ENCODE measurements at places on chromosomes 4 and X.

GRCh38 chr4:86101841-86102240 is 258.0 kb downstream of the MAPK10 start:
- no peak overlapping the region for H3K27ac ChIP-seq
- no peak for DNase-seq
- H3K27me3 ChIP-seq, result no peaks in the 10 kb centered on the region
- H3K4me1 ChIP-seq, result no peaks in the 10 kb centered on the region
- no peak overlapping the region for H3K4me3 ChIP-seq

- H3K27ac ChIP-seq, result no peak overlapping the region
- DNase-seq, result no peak
Measured at GRCh38 chr4:177177541-177178081, 132.1 kb upstream of the NEIL3 start.

GRCh38 chr4:124018383-124019317 is 622.1 kb downstream of the SPRY1 start:
- DNase-seq, result peak; percentile 5
- peaks cover 1% of the 10 kb centered on the region for H3K27me3 ChIP-seq
- H3K27ac ChIP-seq, result peak overlapping the region; percentile 37
- no peaks in the 10 kb centered on the region for H3K36me3 ChIP-seq
- peaks cover 3% of the 10 kb centered on the region for H3K4me1 ChIP-seq

DNA sequence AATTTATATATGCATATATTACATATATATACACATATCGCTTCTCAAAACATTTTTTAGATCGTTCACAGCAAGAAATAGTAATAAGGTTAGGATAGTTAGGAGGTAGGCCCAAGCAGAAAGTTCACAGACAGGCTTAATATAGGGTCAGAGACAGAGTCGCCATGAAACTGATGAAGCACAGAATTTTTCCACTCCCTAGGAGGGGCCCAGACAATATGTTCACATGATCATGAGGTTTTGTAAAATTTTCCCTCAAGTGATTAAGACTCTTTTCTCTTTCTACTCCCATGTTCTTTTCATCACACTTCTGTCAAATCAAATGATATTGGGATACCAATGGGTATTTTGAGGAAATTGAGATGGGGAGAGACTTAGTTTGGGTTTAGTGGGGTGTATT is 5.2 kb upstream of the ENAM start:
- H3K4me1 ChIP-seq, result no peaks in the 10 kb centered on the region
- H3K27ac ChIP-seq, result no peak overlapping the region
- no peak for DNase-seq

- no peak overlapping the region for H3K4me3 ChIP-seq
- H3K4me1 ChIP-seq, result no peaks in the 10 kb centered on the region
- DNase-seq, result no peak
- no peaks in the 10 kb centered on the region for H3K27me3 ChIP-seq
- no peak overlapping the region for H3K27ac ChIP-seq
Measured at GRCh38 chr4:150322646-150323045, 244.4 kb downstream of the DCLK2 start.

- H3K36me3 ChIP-seq, result no peaks in the 10 kb centered on the region
- H3K27ac ChIP-seq, result no peak overlapping the region
- H3K4me3 ChIP-seq, result no peak overlapping the region
- no peak for DNase-seq
- peaks cover 17% of the 10 kb centered on the region for H3K27me3 ChIP-seq
Measured at GRCh38 chrX:13565511-13565910, 3.9 kb upstream of the EGFL6 start.

GRCh38 chr4:172141025-172141424 is 327.8 kb downstream of the GALNTL6 start:
- no peak for DNase-seq
- H3K36me3 ChIP-seq, result no peaks in the 10 kb centered on the region
- no peaks in the 10 kb centered on the region for H3K27me3 ChIP-seq
- H3K27ac ChIP-seq, result no peak overlapping the region

- H3K36me3 ChIP-seq, result no peaks in the 10 kb centered on the region
- no peak overlapping the region for H3K4me3 ChIP-seq
- no peak overlapping the region for H3K27ac ChIP-seq
- peaks cover 5% of the 10 kb centered on the region for H3K27me3 ChIP-seq
- no peak for DNase-seq
Measured at GRCh38 chr4:54400802-54401201, 171.7 kb downstream of the PDGFRA start.

DNA sequence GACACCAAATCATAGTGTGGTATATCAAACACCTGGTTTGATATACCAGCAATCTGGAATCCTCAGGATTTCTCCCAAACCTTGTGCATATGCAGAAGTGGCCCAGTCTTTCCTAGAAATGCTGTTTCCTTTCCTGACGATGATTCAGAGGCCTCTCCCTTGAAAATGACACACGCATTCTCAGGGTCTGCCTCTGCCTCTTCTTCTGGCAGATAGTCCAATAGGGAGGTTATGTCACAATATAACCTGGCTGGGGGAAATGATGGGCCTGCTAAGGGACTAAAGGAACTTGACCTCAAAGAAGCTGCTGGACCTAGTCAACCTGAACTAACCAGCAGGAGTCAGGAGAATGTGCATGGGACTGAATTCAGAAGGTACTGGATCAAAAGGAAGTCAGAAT is 435.2 kb downstream of the IDS start:
- H3K27ac ChIP-seq, result no peak overlapping the region
- no peak overlapping the region for H3K4me3 ChIP-seq
- no peaks in the 10 kb centered on the region for H3K4me1 ChIP-seq
- no peaks in the 10 kb centered on the region for H3K27me3 ChIP-seq
- H3K36me3 ChIP-seq, result no peaks in the 10 kb centered on the region

DNA sequence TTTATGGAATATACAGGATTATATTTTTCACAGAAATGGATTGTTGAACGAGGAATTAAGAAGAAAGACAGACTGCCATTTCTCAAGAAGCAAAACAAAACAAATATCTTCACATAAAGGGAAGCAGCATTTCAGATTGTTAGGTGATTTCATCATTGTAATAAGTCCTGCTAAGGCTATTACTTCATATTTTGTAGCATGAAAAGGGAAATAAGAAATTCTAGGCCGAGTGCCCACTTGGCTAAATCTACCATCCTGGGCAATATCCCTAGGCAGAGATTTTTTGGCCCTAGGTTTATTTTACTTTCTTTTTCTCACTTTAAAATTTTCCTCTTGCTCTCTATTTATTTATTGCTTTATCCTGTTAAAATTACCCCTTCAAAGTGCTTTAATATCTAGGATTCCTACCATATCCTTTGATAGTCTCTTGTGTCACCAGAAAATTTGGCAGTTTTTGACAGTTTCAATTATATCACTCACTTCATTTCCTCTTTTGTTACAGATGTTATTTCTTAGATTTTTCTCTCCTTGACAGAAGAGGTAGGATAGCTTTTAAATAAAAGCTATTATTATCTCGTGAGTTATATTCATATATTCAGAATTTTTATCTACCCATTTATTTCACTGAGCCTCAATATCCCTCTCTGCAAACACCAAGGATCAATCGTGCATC is 142.3 kb downstream of the PDGFC start:
- H3K4me1 ChIP-seq, result no peaks in the 10 kb centered on the region
- H3K4me3 ChIP-seq, result no peak overlapping the region
- DNase-seq, result no peak
- no peaks in the 10 kb centered on the region for H3K27me3 ChIP-seq
- no peak overlapping the region for H3K27ac ChIP-seq
- H3K36me3 ChIP-seq, result no peaks in the 10 kb centered on the region

- no peak overlapping the region for H3K27ac ChIP-seq
- no peaks in the 10 kb centered on the region for H3K4me1 ChIP-seq
- no peak for DNase-seq
- H3K4me3 ChIP-seq, result no peak overlapping the region
- peaks cover 9% of the 10 kb centered on the region for H3K36me3 ChIP-seq
Measured at GRCh38 chrX:13638826-13639225, 14.1 kb upstream of the TCEANC start.

DNA sequence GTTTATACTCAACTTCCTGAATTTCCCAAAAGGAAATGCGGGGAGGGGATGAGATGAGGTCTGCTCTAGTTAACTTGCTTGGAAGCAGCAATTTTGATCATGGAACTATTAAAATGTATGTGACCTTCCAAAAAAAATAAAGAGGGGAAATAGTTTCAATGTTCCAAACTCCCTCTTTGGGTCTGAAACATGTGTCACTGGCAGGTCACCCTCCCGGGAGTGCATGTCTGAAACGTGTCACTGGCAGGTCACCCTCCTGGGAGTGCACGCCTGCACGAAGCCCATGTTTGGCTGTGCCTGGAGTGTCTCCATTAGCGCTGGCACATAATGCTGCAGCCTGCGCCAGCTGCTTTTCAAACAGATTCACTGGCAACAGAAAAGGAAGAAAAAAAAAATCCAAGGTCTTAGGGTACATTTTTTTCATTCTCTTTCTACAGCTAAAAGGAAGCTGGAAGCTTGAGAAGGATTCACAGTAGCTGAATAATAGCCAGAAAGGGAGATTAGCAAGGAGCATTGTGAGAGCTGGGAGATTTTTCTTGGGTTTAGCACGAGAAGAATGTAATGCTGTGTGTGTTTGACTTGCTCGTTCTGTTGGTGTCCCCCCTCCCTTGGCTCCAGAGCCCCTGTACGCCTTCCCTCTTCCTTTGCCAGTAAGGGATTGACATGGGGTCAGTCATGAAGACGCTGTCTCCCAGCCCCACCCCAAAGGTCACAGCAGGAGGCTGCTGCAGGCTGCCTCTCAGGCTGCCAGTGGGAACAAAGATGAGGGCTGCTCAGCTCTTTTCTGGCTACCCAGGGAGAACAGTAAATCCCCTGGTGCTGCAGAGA is 39.2 kb upstream of the TLR3 start:
- no peaks in the 10 kb centered on the region for H3K4me1 ChIP-seq
- H3K4me3 ChIP-seq, result no peak overlapping the region
- no peak for DNase-seq
- H3K27me3 ChIP-seq, result peaks cover 20% of the 10 kb centered on the region

GRCh38 chr4:108533245-108533844 is 87.0 kb upstream of the RPL34 start:
- no peaks in the 10 kb centered on the region for H3K27me3 ChIP-seq
- H3K36me3 ChIP-seq, result peaks cover 2% of the 10 kb centered on the region
- DNase-seq, result no peak
- peaks cover 82% of the 10 kb centered on the region for H3K4me1 ChIP-seq
- H3K27ac ChIP-seq, result peak overlapping the region; percentile 80
- peak overlapping the region; percentile 46 for H3K4me3 ChIP-seq

- H3K4me3 ChIP-seq, result no peak overlapping the region
- no peaks in the 10 kb centered on the region for H3K36me3 ChIP-seq
- no peak overlapping the region for H3K27ac ChIP-seq
- H3K4me1 ChIP-seq, result no peaks in the 10 kb centered on the region
- H3K27me3 ChIP-seq, result no peaks in the 10 kb centered on the region
Measured at GRCh38 chrX:32514986-32515385, 696.4 kb downstream of the DMD start.

GRCh38 chr4:55807556-55807955 is 12.0 kb upstream of the EXOC1L start:
- no peak for DNase-seq
- H3K27ac ChIP-seq, result no peak overlapping the region
- no peaks in the 10 kb centered on the region for H3K4me1 ChIP-seq
- no peak overlapping the region for H3K4me3 ChIP-seq
- no peaks in the 10 kb centered on the region for H3K36me3 ChIP-seq

GRCh38 chr4:6495296-6495590 is 22.8 kb upstream of the PPP2R2C start:
- H3K27ac ChIP-seq, result no peak overlapping the region
- peaks cover 21% of the 10 kb centered on the region for H3K27me3 ChIP-seq
- DNase-seq, result no peak
- H3K36me3 ChIP-seq, result no peaks in the 10 kb centered on the region
- H3K4me1 ChIP-seq, result no peaks in the 10 kb centered on the region
- H3K4me3 ChIP-seq, result no peak overlapping the region

DNA sequence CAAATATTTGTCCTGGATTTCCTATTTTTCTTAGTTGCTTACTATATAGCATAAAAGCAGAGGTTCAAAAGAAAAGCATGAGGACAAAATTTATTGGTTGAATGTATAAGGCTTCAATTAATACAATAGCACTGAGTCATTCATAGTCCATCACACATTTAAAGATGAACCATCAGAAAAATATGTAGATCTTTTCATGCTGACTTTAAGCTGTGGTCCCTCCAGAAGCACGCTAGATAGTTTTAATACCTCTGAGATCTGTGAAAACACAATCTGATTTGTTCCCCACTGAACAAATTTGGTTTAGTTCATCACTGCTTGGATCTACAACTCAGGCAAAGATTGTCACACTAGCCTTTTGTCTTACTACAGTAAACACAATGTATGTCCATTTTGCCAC is 377.2 kb upstream of the ANXA10 start:
- no peaks in the 10 kb centered on the region for H3K4me1 ChIP-seq
- H3K27me3 ChIP-seq, result no peaks in the 10 kb centered on the region
- H3K36me3 ChIP-seq, result no peaks in the 10 kb centered on the region
- no peak overlapping the region for H3K4me3 ChIP-seq

GRCh38 chr4:93841803-93842345 is 13.3 kb downstream of the ATOH1 start:
- no peak overlapping the region for H3K4me3 ChIP-seq
- peaks cover 20% of the 10 kb centered on the region for H3K27me3 ChIP-seq
- no peaks in the 10 kb centered on the region for H3K36me3 ChIP-seq
- no peak for DNase-seq
- H3K27ac ChIP-seq, result no peak overlapping the region

DNA sequence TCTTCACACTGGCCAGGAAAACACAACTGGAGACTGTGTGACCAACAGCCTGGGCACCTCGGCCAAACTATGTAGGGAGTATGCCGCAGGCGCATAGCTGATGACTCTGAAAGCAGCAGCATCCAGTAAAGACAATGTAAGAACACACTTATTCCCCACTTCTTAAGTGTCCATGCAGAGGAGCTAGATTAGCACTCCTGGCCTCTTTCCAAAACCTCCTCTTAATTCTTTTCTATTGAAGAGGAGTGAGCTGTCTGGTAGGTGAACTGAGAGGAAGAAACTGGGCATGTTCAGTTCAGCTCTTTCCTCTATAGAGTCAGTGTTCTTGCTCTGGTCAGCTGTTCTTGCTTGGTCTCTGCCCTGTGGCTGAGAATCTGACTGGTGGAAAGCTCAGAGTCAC is 21.1 kb downstream of the NMU start:
- H3K36me3 ChIP-seq, result no peaks in the 10 kb centered on the region
- H3K4me3 ChIP-seq, result no peak overlapping the region
- H3K4me1 ChIP-seq, result no peaks in the 10 kb centered on the region
- H3K27ac ChIP-seq, result no peak overlapping the region
- H3K27me3 ChIP-seq, result peaks cover 10% of the 10 kb centered on the region

- H3K36me3 ChIP-seq, result no peaks in the 10 kb centered on the region
- DNase-seq, result no peak
- H3K27me3 ChIP-seq, result peaks cover 2% of the 10 kb centered on the region
- no peaks in the 10 kb centered on the region for H3K4me1 ChIP-seq
- H3K27ac ChIP-seq, result no peak overlapping the region
Measured at GRCh38 chrX:138897621-138898492, 186.3 kb upstream of the FGF13 start.

Data from naive thymus-derived CD8-positive, alpha-beta T cell (primary cell).